Fibroblast of villous mesenchyme (primary cell): ENCODE measurements at places on chromosomes 2 and 18. TPM values are rescaled to one million over a fixed set of nuclear protein-coding genes. Genes with fewer than 3 reads are reported as not detected.

Gene ANKRD30B
- 0.86 and 1.9 TPM in 2 replicates for total RNA-seq

DNA sequence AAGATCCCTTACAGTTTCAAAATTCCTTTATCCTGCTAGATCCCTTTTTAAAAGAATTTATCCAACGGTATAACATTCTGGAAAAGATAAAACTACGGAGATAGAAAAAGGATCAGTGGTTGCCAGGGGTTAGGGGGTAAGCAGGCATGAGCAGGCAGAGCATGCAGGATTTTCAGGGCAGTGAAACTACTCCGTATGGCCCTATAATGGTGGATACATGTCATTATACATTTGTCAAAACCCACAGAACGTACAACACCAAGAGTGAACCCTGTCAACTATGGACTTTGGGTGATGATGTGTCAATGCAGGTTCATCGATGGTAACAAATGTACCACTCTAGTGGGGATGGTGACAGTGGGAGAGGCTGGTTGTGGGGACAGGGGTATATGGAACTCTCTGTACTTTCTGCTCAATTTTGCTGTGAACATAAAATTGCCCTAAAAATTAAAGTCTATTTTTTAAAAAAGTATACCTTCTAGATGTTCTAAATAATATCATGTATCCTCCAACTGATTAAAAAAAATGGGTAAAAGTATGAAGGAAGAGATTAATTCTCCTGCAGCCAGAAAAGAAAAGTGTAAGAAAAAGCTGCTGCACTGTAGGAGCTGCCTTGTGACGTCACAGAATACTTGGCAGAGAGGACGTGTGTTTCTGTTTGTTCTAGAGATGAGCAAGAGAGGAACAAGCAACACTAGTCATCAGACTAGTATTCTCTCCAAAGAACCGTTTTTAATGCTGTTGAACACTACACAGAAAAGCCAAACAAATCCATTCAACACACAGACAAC lies 23.6 kb downstream of the ANKRD44 start:
- DNase-seq: peak; percentile 83

Gene BUB1
- total RNA-seq: 18.7 and 37.1 TPM in 2 replicates

Gene PRADC1
- 14.2 and 18.1 TPM in 2 replicates for total RNA-seq

DNA sequence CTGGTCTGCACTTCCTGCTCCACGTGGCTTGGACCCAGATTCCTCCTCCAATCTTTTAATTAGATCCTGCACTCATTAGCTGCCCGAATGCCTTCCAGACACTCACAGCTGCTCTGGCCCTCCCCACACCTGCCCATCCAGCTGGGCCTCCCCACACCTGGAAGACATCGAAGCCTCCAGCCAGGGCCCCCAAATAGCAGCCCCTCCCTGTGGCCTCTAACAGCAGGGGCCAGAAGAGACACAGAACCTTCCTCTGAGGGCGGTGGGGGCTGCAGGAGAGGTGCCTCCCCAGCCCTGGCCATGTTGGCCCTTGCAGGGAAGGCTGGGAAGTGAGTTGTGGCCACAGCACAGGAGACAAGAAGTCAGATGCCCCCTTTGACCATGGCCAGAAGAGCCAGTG lies 252.8 kb downstream of the DYSF start:
- no peak for DNase-seq

Gene GALR1
- not detected in 2 replicates for total RNA-seq

GRCh38 chr2:99430614-99431291 lies 59.1 kb downstream of the REV1 start:
- DNase-seq: peak; percentile 76

DNA sequence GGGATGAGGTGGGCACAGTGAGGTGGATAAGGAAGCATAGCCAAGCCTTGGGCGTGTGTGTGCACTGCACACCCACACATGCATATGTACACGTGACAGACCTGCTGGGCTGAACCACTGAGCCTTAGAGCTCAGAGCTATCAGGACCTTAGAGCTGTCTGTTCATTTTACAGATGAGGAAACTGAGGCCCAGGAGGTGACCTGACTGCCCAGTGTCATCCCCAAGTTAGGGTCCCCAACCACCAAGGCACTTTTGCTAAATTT lies 8.2 kb upstream of the SNED1 start:
- DNase-seq: no peak

Gene LOXL3
- 9.9 and 10.6 TPM in 2 replicates for total RNA-seq

- no peak for DNase-seq
Observed at GRCh38 chr18:47113796-47114540, 36.3 kb downstream of the HDHD2 start.

DNA sequence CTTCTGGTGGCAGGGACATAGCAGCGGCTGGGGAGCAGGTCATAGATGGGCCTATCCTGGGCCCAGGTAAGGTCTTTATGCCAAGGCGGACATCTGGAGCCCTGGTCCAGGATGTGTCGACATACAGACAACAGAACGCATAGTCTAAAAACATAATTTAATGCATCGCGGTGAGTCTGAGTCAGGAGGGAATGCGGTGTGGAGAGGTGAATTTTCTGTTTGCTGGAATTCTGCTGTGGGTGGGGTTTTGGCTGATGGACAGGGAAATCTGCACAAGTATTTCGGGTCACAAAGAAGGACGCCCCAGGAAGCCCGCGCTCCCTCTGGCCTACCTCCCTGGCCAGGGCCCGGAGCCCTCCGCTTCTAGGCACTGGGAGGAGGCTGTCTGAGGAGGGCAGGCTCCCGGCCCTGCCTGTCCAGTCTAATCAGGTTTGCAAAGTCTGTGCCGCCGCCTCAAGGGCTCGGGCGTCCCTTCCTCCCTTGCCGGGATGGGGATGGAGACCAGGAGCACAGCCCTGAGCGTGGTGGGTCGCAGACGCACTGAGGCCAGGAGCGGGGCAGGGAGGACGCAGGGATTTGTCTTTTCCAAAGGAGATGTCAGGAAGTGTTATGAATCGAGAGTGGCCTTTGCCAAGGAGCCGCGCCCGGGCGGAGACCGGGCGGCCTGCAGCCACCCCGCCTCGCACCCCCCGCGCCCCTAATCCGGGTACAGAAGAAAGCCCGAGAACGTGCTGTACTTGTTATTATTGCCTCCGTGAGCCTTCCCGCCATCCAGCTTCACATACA lies 2.3 kb downstream of the C1QL2 start:
- DNase-seq: no peak

GRCh38 chr2:190535586-190535985 lies 1.1 kb upstream of the NEMP2 start:
- DNase-seq: no peak

- DNase-seq: no peak
Observed at GRCh38 chr2:10145519-10146357, 23.2 kb downstream of the RRM2 start.

- DNase-seq: no peak
Observed at GRCh38 chr2:197184959-197185586, 125.5 kb downstream of the ANKRD44 start.

DNA sequence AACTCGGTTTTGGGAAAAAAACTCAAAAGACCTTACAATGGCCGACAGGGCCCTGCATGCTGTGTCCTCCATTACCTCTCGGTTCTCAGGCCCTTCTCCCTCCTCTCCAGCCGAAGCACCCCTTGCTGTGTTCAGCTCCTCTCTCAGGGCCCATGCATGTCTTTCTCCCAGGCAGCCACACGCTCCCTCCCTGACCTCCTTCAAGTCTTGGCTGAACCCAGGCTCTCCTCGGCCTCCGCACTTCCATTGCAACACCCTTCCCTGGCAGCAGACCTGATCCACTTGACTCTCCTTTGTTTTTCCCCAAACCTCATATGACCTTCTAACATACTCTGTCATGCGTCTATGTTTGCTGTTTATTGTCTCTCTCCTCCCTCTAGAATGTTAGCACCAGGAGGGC lies 114.0 kb downstream of the CYP26B1 start:
- DNase-seq: no peak

DNA sequence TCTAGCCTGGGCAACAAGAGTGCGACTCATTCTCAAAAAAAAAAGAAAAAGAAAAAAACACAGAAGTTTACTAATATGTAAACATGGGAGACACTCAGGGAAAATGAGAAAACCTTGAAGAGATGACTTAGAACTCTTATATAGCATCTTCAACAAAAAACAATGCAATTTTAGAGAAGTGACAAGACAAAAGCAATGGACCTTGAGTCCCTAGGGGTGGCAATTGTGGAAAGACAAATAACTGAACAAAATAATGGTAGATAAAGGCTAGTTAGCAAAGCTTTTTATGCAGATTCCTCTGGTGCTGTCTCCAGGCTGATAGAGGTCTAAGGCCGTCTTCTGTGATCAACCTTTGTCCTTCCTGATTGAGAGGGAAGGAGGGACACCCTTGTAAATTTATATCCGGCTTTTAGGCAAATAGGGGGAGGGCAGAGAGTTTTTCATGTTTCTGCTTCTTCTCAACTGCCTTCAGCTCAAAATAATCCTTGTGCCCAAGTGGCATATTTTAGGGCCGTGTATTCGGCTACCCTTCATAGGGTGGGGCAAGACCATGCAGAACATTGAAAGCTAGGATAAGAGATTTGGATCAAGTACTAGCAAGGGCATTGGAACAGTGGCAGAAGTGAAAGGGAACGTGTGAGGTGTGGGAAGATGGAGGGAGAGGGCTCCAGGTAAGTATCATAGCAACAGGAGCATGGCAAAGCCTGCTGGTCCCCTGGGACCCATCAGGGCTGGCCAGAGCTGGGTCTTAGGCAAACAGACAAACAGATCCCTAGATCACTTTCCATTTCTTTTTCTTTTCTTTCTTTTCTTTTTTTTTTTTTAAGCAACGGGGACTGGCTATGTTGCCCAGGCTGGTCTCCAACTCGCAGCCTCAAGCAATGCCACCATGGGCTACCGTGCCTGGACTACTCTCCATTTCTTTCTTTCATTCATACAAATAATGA lies 116.2 kb upstream of the STPG4 start:
- no peak for DNase-seq

- DNase-seq: no peak
Observed at GRCh38 chr2:220075835-220076234, 448.4 kb downstream of the SLC4A3 start.

Gene MAL
- total RNA-seq: not detected in 2 replicates

Gene BIN1
- total RNA-seq: 75.6 and 85.4 TPM in 2 replicates

Gene CYP27C1
- under 0.01 TPM in 2 replicates for total RNA-seq
